ENCODE measurements at places on chromosomes 5 and 9.

DNA sequence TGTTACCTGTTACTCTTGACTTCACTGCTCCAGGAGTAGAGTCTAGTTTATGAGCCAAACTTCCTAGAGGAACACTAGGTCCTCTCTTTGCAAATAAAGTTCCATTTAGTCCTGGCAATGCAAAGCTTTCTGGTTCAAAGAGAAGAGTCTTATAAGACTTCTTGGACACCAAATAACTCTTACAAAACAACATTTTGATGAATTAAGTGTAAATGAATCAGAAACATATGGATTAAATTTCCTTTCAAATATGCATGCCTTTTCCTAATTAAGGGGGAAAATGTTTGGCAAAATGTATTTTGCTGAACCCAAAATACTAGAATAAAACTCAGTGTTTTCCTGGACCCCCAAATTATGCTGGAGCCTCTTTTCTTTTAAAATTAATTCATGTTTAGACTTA is 388.0 kb downstream of the FGF10 start:
- no peak for DNase-seq

DNA sequence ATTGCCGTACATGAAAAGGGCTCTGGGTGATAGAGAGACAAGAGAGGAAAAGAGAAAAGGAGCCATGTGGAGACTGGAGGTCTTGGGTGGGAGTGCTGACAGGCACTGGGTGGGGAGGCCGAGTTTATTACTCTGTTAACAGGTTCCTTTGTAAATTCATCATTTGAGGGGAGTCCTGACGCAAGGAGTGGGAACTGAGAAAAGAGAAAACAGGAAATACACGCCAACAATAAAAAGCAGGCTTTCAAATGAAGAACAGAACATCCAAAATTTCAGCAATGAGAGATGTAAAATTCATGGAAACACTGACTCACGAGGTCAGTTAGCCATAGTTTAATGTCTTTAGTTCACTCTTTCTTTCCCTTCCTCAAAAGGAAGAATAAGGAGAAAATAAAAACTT is 342.8 kb downstream of the TMEM167A start:
- no peak for DNase-seq

DNA sequence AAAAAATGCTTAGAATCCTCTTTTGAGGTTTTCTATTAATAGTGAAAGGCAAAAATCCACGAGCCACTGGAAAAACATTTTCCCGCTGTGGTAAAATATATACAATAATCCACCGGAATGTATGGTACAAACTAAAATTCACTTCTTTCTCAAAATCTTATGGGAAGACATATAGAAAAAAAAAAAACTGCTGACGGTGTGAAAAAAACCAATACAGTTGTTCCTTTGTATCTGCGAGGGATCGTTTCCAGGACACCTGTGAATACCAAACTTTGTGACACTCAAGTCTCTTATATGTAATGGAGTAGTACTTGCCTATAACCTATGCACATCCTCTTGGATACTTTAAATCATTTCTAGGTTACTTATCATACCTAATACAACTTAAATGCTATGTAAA is 13.3 kb downstream of the DIRAS2 start:
- DNase-seq = no peak

- no peak for DNase-seq
Observed at GRCh38 chr5:74765201-74765600, 1.7 kb downstream of the GFM2 start.

GRCh38 chr5:57069115-57069835 is 104.6 kb upstream of the GPBP1 start:
- DNase-seq = no peak

- no peak for DNase-seq
Observed at GRCh38 chr5:19782566-19782965, 205.4 kb downstream of the CDH18 start.

- DNase-seq = no peak
Observed at GRCh38 chr5:32330126-32330971, 17.6 kb upstream of the MTMR12 start.

DNA sequence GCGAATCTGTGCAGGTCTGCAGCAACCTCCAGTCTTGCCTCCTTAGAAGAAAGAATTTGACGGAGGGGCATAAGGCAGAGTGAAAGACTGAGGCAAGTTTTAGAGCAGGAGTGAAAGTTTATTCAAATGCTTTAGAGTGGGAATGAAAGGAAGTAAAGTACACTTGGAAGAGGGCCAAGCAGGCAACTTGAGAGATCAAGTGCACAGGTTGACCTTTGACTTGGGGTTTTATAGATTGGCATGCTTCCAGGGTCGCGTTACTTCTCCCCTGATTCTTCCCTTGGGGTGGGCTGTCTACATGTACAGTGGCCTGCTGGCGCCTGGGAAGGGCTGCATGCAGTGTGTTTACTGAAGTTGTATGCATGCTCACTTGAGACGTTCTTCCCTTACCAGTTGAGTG is 127.2 kb upstream of the FER start:
- no peak for DNase-seq

Data from CD4-positive, alpha-beta T cell (primary cell).